ENCODE measurements at places on chromosomes 2 and 18. TPM values are rescaled to one million over a fixed set of nuclear protein-coding genes. Genes with fewer than 3 reads are reported as not detected.

Gene TUBA3E
- not detected for total RNA-seq

Gene GLI2
- 0.88 TPM for total RNA-seq

Gene TET3
- total RNA-seq: 17.2 TPM

Gene DYNAP
- total RNA-seq: not detected

Gene SLC9A4
- total RNA-seq: 0.13 TPM

Gene MLPH
- not detected for total RNA-seq

Gene CELF4
- total RNA-seq: not detected

Gene FAM124B
- 0.58 TPM for total RNA-seq

Gene LRP2
- total RNA-seq: 0.02 TPM

Gene ST6GAL2
- total RNA-seq: not detected

Gene ID2
- 102 TPM for total RNA-seq

Gene KLHL14
- not detected for total RNA-seq

Gene TSGA10
- total RNA-seq: 7.4 TPM

Gene PLGLB1
- 5.0 TPM for total RNA-seq

Gene SPR
- total RNA-seq: 0.13 TPM

Gene POMC
- 2.8 TPM for total RNA-seq

Gene C2orf92
- total RNA-seq: 8.3 TPM

Gene CCDC148
- total RNA-seq: not detected

Gene RGPD3
- total RNA-seq: 0.13 TPM

Gene CRIM1
- total RNA-seq: 4.2 TPM

Data from activated naive CD4-positive, alpha-beta T cell treated with anti-CD3 and anti-CD28 coated beads, Interleukin-2, amount 10 ng/mL, durations not matched to agents 5 hours and 36 hours (primary cell).